ENCODE measurements at places on chromosomes 13 and 19.

- DNase-seq = no peak
These were observed 40.0 kb upstream of the F7 start for GRCh38 chr13:113065406-113066141.

GRCh38 chr13:80962173-80962572 lies 621.2 kb upstream of the SPRY2 start:
- DNase-seq = no peak

GRCh38 chr13:83508771-83509301 lies 373.4 kb downstream of the SLITRK1 start:
- no peak for DNase-seq

GRCh38 chr13:32261567-32261966 lies 53.6 kb downstream of the ZAR1L start:
- DNase-seq = no peak

GRCh38 chr13:76720821-76721220 lies 165.4 kb downstream of the KCTD12 start:
- no peak for DNase-seq

DNA sequence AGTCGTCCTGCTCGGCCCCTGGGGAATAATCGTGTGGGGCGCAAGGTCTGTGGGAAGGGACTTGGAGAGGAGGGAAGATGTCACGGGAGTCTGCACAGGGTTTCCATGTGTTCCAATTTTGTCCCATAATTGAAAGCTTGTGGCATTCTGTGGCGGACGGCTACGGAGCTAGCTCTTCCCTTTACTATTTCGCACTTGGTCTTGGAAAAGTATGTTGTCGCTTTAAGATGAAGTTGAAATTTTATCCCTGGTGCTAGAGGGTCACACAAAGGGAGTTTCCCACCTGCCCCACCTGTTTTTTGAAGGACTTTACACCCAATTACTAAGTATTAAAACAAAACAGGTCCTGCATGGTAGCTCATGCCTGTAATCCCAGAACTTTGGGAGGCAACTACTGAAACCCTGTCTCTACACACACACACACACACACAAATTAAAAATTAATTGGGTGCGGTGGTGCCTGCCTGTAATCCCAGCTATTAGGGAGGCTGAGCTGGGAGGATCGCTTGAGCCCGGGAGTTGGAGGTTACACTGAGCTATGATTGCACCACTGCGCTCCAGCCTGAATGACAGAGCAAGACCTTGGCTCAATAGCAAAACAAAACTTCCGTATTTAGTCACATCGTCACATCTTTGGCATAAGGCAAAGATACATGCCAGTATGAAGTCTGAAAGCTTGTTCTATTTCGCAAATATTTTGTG lies 967 bp upstream of the TPT1 start:
- DNase-seq = peak; percentile 11

- DNase-seq = no peak
These were observed 26.5 kb downstream of the ARHGAP35 start for GRCh38 chr19:46887240-46887782.

DNA sequence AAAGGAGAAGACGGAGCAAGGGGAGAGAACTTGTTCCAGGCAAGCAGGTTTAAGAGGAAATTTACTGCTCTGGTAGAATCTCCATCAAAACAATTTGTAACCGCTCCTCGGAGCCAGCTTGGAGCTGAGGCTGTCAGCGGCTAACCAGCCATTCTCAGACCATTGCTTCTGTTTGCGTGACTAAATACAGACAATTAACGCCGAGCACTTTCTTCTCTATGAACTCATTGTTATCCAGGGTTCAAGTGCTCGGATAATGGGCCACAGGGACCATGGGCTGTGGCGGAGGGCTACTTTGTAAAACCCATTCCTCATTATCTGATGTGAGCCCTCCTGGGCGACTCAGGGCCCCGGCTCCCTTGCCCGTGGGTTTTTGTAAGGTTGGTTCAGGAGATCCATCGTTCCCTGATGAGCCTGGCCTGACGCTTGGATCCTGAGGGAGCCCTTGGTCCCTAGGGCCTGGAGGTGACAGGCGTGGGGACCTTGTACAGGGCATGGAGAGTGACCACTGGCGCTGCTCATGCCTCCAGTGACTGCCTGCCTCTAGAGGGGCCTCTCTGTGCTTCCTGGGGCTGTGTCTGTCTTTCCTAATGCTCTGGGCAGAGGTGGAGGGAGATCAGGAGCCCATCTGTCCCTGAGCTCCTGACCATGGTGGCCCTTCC lies 61.5 kb upstream of the ZNF536 start:
- no peak for DNase-seq

- no peak for DNase-seq
These were observed 25.9 kb upstream of the F2RL3 start for GRCh38 chr19:16862826-16863415.

- DNase-seq = peak; percentile 91
These were observed 1.1 kb upstream of the WBP4 start for GRCh38 chr13:41060082-41060723.

GRCh38 chr19:10514211-10515145 lies 2.8 kb downstream of the S1PR5 start:
- DNase-seq = no peak

GRCh38 chr13:83906240-83906820 lies 24.1 kb upstream of the SLITRK1 start:
- no peak for DNase-seq

DNA sequence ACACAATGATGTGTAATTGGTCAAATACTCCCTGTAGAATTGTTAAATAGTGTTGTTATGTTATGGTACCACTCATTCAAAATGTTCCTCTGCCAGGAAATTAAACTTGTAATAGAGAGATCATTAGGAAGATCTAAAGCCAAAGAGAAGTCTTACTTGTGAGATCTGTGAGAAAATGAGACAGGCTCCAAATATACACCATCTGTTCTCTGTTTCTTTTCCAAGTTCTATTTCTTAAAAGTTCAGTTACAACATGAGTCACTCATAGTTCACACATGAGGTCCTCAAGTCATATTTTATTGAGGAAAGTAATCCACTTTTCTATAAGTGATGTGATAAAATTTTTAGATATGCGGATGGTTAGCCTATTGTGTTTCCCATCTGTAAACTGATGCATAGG lies 1038.1 kb upstream of the PRR20A start:
- DNase-seq = no peak

GRCh38 chr13:42720113-42720857 lies 61.1 kb upstream of the FAM216B start:
- no peak for DNase-seq

DNA sequence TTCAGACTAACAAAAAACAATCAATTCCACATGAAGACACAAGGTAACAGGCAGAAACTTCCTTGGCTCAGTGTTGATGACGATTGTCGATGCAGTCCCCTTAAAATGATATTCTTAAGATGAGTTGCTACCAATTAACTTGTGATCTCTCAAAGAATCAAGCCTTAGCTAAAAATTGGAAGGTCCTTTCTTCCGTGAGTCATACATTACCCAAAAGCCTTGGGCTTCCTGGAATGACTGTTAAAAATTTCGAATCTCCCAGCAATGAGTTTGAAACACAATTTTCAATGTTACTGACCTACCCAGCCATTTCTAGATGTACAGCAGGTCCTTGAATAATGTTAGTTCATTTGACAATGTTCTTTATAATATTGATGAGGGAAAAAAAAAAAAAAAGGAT lies 28.0 kb upstream of the RB1 start:
- no peak for DNase-seq

All from NCI-H1694 treated with DMSO at 0.1 percent for 48 hours (cell line).